ENCODE measurements at places on chromosomes 1 and 21.

DNA sequence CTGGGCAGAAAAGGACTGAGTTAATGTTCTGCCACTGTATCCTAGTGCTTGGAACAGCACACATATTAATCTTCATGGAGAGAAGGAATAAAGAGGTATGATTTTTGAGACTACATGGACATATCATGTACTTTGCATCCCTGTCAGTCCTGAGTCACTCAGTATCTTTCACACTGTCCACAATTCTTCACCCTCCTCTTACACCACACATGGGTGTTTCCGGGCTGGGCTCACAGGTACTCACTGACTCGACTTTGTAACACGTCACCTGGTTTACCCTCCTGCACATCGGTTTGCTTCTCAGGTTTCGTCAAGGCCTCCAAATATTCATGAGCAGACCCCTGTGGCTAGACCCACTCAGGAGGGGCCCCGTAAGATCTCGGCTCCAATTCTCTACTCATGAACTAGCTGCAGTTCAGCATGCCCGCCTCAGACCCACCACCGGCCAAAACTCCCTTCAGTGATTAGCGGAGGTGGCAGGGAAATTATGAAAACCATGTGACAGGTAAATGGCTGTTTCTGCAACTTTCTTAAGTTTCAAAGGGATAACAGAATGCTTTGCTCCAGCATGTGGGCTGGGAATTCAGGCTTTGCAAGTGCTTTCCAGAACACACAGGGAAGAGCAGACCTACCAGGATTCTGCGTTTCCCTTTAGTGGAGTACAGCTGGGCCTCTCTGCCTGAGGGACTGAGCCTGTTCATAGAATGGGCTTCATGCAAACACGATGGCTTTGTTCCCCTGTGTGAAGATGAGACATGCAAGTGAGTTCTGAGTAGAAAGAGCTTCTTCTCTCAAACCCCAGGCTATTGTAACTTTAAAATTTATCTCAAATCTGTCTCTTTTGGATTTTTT, 31.3 kb upstream of the TRABD2B start:
- no peak for DNase-seq

GRCh38 chr1:186875896-186876835, 47.4 kb downstream of the PLA2G4A start:
- no peak for DNase-seq

DNA sequence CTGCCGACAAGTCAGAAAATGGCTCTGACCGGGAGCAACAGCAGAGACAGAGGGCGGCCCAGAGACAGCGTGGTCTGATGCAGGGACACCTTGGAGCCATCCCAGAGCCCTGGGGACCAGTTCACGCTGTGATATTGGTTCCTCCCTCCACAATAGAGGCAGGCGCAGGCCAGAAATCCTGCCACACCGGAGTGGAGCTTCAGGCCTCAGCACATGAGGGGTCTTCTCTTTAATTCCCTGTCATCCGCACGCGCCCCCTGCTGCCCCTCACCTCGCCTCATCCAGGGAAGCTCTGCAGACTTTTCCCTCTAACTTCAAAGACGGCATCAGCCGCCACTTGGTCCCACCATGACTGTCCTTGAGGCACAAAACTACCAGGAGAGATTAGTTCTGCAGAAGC, 75.5 kb upstream of the ANGPTL1 start:
- no peak for DNase-seq

- no peak for DNase-seq
Observed at GRCh38 chr1:94273111-94273510, 35.7 kb upstream of the ARHGAP29 start.

GRCh38 chr1:171883849-171884248, 42.6 kb downstream of the DNM3 start:
- DNase-seq, result no peak

DNA sequence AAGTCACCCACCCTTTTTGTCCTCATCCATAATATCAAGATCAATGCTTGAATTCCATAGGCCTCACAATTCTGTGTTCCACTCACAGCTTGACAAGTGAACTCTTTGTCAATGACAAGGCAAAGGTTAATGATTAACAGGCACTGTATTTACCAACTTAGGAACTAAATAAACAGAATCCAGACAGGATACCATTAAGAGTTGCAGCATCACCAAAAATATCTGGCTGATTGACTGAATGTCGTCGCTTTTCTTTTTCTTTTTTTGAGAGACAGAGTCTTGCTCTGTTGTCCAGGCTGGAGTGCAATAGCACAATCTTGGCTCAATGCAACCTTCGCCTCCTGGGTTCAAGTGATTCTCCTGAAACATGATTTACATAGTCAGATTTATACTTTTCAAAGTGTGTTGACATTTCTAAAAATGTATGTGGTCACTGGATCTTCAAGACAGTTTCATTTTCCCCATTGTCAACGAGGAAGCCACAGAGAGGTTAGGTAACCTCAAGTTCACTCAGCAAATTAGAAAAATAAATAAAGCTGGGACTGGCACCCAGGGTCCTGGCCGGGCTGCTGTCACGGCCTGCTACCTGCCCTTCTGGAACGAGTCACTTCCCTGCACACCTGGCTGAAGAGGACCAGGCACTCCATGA, 81.0 kb downstream of the PDE9A start:
- no peak for DNase-seq

GRCh38 chr1:164610538-164611222, 51.7 kb downstream of the PBX1 start:
- no peak for DNase-seq

DNA sequence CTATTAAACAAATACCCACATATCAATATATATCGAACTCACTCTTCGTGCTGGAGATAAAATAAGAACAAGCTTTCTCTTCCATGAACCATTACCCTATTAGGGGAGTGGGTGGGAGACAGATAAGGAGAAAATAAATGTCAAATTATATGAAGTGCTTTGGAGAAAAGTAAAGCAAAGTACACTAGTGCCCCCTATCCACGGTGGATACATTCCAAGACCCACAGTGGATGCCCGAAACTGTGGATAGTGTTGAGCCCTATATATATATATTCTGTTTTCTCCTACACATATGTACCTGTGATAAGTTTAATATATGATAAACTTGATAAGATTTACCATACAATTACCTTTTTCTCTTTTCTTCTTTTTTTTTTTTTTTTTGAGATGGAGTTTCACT, 54.6 kb downstream of the FH start:
- DNase-seq, result no peak

DNA sequence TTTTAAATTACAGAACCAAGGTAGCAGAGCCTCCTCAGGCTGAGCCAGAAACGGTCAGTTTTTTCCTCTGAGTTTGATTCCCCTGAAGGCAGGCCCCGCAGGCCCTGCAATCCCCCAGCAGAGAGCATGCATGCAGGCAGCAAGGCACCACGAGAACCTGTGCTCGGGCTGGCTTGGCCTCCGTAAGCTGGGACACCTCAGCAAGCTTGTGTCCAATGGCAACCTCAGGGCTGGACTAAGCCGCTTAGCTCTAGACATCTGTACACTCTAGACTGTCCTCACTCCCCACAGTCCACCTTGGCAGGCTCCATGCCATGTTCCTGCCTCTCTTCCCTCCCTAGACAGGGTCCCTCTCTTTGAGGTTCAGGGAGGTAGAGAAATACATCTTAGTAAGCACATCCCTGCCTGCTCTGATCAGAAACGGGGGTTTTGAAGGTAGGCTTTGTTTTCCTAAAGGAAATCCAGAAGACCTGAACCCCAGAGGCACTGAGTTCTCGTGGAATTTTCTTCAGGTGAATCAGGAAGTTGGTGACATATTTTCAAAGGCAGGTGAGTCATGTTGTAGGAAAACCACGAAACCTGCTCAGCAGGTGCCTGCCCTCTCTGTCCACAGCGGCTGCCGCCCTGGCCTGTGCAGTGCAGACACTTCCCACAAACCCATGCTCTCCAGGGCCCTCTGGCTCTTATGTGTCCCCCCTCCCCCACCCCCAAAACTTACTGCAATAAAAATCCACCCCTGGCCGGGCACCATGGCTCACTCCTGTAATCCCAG, 7.0 kb downstream of the TMEM63A start:
- DNase-seq, result no peak

DNA sequence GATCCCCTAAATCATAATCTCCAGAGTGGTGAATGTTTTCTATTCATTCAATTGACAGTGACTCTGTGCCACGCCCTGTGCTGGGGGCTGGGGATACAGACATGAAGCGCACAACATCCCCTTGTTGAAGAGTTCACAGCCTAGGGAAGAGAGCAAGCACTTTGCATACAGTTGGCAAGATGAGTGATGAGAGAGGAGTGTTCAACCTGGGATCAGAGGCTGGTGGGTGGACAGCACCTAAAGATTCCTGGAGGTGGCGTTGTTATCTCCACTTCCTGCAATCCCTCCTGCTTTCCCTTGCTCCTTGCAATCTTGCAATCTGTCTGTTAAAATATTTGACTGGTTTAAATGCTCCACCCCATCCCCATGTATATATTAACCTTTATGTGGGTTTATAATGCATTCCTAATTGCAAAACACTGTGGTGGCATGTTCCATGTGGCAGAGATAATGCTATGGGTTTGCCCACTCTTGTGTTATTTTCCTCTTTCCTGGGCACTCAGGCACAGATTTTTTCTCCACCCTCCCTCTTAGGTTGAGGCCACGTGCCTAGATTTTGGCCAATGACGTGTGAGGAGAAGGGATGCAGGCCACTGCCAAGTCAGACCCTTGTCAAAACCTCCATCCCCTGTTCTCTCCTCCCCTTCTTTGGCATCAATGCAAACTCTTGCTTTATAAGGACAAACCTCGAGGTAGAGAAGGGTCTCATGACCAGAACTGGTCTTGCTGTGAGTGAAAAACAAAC, 36.2 kb upstream of the GADD45A start:
- no peak for DNase-seq

DNA sequence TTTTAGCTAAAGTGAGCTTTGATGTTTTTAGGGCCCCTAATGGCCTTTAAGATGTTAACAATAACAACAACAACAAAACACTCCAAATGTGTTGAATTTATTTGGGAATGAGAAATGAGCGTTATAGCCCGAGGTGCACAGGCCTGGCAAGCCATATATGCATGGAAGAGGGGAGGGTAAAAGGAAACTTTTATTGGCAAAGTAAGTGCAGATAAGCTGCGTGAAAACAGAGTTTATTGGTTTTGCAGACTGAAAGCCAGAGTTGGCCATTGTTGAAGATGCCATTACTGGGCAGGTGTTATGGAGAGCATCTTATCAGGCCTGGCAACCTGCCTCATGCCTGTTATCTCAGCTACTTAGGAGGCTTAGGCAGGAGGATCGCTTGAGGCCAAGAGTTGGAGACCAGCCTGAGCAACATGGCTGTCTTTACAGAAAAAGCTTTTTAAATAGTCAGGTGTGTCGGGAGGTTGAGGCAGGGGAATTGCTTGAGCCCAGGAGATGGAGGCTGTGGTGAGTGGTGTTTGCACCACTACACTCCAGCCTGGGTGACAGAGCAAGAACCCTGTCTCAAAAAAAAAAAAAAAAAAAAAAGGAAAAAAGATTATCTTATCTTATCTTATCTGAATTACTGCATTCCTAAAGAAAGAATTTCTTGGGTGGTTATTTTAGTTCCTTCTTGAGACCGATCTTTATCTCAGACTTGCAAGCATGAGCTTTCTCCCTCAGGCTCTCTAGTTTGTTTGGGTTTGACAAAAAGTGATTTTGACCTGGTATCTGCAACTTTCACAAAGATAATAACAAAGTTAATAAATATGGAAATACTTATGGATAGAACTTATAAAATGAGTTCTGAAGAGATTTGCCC, 1.7 kb downstream of the PATJ start:
- DNase-seq, result no peak

DNA sequence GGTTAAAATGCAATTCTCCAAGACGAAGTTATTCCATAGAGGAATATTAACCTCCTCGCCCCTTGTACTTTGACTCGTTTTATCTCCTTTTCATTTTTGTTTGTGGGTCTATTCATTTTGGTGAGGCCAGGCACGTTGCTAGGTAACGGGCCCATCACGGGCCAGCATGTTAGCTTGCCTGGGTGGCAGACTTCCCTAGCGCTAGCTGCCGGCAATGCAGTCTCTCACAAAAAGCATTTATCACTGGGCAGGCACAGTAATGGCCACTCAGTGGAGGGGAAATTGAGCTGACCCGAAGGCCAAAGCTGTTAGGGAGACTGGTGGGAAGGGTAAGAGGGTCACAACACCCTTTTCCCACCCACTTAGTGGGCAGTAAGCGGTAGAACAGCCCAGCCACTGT, 234.4 kb upstream of the FOXD3 start:
- peak; percentile 65 for DNase-seq

DNA sequence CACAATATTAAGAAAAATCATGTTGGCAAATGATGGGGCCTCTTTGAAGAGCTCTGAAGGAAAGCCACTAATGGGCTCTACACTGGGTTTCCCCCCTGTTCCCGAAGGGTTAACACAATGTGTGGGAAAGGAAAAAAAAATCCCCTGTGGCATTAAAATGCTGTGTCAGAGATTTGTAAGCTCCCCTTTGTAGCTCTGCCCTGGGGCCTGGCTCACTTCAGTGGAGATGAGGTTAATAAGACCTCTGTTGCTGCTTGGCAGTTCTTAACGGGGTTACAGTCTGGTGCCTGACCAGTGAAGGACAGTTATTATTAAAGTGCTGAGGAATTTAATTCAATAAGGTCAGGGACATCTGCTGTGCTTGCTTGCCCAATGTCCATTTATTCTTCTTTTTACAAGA, 129.7 kb upstream of the UBE2U start:
- no peak for DNase-seq

GRCh38 chr1:194341587-194341986, 1155.2 kb upstream of the B3GALT2 start:
- DNase-seq, result no peak

DNA sequence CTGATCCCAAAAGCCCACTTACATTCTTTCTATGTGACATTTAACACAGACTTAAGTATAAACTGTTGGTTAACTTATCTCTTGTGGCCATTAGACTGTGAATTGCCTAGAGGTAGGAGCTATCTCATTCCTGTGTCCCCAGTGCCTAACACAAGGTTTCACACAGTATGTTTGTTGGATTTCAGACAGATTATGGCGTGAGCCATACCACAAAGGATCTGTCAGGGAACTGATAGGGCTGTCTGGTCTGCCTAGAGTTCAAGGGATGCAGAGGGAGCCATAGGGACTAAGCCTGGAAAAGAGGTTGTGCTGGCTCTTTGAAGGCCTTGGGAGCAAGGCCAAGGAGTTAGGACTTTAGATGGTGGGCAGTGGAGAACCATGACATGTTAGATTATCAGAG, 40.0 kb downstream of the MEF2D start:
- DNase-seq, result no peak

- no peak for DNase-seq
Observed at GRCh38 chr1:221761354-221762002, 19.6 kb upstream of the DUSP10 start.

DNA sequence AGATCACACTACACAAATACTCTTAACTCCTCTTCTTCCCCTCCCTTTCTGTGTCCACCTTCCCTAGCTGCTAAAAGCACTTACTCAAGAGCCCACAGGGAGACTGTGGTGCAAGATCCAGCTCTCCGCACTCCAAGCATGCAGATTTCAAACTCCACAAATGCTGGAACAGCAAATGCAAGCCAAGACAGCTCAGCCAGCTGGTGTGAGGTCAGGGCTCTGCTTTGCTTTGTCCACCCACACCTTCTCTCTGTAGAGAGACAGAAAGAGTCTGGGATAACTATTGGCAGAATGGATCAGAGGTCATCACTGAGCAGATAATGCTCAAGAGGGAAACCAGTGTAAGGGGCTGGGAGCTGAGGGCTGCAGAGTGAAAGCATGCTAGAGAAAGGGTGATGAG, 45.2 kb upstream of the DPT start:
- no peak for DNase-seq

- DNase-seq, result no peak
Observed at GRCh38 chr1:192766009-192766625, 42.7 kb upstream of the RGS2 start.

Measured in glutamatergic neuron (in vitro differentiated cells).